ENCODE measurements at places on chromosomes 6 and 20.

DNA sequence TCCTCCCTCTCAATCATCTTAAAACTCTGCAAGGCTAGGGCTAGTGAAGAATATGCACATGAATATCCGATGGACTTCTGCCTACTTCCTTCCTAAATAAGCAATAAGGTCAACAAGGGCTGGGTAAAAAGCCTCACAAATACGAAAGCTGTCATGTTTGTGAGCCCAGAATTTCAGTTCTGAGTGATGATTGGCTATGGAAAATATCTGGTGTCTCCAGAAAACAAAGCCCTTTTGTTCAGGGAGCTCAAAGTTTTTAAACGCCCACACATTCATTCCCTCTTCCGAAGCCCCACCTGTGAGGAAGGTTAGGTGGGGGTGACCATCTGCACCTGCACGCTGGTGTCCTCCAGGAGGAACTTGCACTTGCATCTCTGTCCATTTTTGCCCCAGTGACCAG lies 126.9 kb upstream of the ARMC2 start:
- no peak for DNase-seq

DNA sequence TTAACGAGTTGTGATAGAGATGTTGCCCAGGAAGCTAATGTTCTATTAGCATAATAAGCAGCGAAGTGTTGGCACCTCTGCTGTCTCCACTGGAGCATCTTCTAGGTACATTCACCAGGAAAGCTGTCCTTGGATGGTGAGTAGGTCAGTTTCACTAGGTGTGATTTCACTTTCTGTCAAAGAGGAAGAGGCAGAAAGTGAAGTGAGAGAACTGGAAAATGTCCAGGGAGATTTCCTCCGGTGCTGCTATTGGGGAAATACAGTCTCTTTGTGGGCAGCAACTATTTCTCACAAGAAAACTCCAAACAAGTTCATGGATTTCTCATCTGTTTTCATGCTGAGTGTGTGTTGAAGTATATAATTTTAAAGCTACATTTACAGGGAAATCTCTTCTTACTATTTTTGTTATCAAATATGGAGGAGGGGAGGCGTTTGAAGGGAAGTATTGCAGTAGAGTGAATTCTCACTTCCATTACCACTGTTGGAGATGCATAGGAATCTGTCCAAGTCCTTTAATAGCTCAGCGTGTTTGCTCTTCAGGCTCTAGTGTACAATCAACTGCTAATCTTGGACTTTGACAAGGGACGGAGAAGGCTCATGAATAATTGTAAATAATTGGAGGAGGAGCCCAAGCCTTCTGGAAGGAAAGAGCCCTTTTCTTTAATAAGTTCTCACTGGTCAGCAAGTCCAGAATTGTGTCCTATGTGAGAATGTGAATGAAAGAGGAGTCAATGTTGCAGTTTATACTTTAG lies 16.1 kb upstream of the TSBP1 start:
- DNase-seq: no peak

DNA sequence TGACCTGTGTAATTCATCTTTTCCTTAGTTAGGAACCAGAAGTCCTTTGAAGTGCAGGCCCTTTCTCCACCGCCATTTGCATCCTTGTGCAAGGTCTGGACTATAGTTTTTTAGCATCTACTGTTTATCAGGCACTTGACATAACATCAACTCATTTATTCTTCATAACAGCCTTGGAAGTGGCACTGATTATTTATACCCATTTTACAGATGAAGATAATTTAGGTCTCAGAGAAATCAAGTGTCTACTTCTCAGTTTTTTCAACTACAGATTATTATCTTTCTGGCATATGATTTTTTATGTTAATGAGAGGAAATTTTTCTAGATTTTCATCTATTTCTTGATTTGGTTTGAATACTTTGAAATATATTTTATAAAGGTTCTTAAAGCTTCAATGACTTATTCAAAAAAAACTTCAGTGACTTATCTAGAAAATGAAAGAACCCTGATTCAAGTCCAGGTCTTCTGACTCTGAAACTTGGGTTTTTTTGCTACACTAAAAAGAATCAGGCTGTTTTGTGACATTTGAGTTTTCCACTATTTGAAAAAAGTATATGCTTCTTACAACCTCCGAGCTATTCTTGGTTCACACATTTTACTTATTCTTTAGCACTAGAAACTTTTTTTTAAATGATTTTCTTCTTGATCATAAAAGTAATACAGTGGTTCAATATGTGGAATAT lies 3.1 kb upstream of the UBE2J1 start:
- no peak for DNase-seq

GRCh38 chr20:24786646-24787045 lies 162.4 kb upstream of the CST7 start:
- no peak for DNase-seq

DNA sequence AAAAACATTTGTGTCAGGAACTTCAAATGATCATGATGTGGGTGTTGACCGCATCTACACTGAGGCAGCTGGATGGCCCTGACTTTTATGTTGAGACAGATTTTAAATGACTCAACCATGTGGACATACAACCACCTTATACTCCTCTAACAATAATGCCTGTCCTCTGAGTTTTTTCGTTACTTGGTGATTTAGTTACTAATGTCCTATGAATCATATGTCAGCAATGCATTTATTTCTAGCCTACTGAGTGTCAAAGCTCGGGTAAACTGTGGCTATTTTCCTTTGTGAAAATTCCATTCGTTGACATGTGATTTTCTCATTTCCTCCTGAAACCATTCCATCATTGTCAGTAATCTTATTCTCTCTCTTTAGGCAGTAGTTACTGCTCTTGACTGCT lies 38.9 kb upstream of the NKX2-4 start:
- DNase-seq: no peak

GRCh38 chr6:72035966-72036365 lies 149.6 kb downstream of the RIMS1 start:
- DNase-seq: no peak

- DNase-seq: no peak
These were observed 76.0 kb downstream of the EZR start for GRCh38 chr6:158743033-158743651.

GRCh38 chr6:145075425-145075824 lies 659.9 kb downstream of the EPM2A start:
- DNase-seq: no peak

GRCh38 chr6:97656236-97656635 lies 373.2 kb upstream of the MMS22L start:
- DNase-seq: no peak

- DNase-seq: no peak
These were observed 25.8 kb upstream of the TMEM217 start for GRCh38 chr6:37283671-37284151.

- DNase-seq: no peak
These were observed 30.4 kb downstream of the ELOVL2 start for GRCh38 chr6:11013721-11014070.

DNA sequence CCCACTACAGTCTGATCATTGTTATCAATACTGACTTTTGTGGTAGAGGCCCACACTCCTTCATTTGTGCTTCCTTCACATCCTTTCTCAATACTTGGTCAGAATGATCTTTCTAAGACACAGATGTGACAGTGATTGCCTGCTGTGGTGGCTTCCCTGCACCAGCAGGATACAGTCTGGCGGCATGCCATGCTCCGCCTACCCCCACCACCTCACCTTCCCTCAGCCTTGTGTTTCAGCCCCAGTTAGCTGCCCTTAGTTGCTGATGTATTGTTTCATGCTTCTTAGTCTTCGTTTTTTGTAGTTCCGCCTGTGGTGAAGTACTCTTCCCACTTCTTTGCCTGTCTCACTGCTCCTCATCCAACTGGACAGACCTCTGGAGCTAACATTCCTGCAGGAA lies 10.9 kb downstream of the LRRC1 start:
- DNase-seq: no peak

- DNase-seq: no peak
These were observed 15.5 kb downstream of the RARS2 start for GRCh38 chr6:87574237-87574804.

DNA sequence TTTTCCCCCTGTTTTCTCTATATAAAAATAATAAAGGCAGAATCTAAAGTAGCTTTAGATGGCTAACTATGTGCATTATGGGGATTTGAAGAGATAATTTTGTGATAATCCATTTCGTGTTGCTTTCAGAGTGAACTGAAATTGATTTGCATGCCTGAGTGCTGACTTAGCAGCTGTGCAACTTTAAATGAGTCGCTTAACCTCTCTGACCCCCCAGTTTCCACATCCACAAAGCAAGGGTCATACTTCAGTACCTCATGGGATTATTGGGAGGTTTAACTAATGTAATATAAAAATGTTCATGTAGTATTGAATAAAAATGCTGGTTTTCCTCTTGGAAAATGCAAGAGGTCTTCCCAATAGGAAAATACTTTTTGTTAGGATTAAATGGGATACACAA lies 63.8 kb upstream of the FABP7 start:
- DNase-seq: no peak

DNA sequence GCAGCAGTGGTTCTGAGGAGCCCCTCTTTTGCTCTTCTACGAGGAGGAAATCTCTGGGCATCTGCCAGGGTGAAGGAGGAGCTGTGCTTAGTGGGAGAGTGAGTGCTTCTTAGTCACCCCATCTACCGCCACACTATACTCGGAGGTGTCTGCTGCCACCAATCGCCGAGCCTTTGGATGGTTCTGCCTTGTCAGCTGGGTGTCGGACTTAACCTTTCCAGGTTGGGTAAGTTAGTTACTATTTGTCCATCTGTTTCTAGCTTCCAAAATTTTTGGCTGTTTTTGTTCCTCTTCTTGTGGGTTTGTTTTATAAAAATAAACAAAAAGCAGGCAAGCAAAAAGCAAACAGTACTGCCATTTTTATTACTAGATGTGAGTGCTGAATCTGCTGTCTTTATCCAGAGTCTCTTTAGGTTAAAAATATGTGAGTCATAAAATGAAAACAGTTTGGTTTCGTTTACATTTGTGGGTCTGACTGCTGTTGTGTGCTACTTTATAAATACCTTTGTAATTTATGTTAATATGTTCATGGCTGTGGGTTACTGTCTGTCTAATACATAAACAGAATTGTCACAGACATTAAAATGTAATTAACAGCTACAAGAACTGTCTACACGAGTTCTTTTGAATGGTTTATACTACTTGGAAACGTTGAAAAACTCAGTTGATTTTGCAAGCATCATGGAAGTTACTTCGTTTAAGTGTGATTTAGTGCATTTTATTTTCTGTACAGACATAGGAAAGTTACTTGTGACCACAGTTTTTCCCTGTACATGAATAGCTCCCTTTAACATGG lies 89.2 kb downstream of the ARID1B start:
- DNase-seq: no peak

DNA sequence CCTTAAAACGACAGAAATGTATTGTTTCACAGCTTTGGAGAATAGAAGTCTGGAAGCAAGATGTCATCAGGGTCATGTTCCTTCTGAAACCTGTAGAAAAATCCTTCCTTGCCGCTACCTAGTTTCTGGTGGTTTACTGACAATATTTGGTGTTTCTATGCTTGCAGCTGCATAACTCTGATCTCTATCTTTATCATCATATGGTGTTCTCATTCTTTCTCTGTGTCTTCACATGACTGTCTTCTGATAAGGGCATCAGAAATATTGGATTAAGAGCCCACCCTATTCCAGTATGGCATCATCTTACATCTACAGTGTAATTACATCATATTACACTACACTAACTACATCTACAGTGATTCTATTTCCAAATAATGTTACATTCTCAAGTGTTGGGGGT lies 148.0 kb downstream of the MANEA start:
- no peak for DNase-seq

DNA sequence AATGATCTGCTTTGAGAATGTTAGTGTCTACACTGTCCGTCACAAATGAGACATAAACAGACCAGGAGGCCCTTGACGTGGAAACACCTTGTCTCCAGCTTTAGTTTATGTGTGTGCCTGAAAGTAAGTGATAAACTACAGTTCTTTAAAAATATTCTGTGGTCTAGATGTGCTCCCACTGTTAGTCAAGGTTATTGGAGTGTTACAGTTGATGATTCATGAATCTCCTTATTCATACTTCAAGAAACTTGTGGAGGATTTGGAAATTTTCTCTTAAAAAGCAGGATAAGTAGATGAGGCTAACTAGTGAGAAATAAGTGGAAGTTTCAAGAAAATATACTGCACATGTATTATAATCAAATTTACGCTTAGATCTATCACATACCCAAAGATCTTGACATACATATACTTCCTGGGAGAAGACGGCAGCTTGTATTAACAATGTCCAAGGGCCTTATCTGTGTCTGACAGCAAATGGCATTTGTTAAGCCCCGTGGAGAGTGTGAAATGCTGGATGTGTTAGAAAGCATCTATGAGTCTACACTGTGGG lies 90.5 kb upstream of the MBOAT1 start:
- no peak for DNase-seq

GRCh38 chr6:56570413-56571359 lies 72.0 kb downstream of the DST start:
- DNase-seq: peak; percentile 10

DNA sequence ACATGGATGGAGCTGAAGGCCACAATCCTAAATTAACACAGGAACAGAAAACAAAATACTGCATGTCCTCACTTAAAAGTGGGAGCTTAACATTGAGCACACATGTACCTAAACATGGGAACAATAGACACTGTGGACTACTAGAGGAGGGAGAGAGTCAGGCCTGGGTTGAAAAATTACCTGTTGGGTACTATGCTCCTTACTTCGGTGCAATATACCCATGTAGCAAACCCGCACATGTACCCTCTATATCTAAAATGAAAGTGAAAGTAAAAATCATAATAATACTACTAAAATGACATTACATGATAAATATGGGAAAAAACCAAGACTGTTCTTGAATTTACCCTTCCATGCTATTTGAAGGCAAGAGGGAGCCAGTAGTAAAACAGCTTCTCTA lies 1273.8 kb upstream of the ADGRB3 start:
- no peak for DNase-seq

GRCh38 chr6:41560431-41561192 lies 14.4 kb downstream of the FOXP4 start:
- DNase-seq: no peak

GRCh38 chr6:81293896-81294295 lies 458.6 kb downstream of the TENT5A start:
- no peak for DNase-seq

DNA sequence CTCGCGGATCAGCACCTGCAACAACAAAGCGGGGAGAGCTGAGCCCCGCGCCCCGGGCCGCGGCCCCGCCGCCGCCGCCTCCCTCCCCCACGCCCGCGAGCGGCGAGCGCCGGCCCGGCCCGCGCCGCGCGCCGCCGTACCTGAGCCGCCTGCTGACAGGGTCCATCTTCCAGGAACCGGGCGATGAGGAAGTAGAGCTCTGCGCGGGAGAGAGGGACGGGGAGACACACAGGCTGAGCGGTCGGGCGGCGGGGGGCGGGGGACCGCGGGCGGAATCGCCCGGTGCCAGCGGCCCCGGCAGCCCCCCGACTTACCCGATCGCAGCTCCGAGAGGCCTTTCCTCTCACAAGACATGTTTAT lies 359 bp downstream of the PHIP start:
- DNase-seq: no peak

DNA sequence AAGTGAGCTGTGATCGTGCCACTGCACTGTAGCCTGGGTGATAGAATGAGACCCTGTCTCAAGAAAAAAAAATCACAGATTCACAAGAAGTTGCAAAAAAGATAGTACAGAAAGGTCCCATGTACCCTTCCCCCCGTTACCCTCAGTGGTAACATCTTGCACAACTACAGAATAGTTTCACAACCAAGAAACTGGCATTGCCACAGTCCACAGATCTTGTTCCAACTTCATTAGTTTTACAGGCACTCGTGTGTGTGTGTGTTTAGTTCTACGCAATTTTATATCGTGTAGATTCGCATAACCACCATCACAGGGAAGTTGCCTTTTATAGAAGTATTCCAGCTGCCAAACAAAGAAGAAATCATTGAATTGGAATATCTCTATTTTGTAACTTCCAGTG lies 19.1 kb downstream of the SPATA2 start:
- DNase-seq: no peak

- no peak for DNase-seq
These were observed 43.9 kb upstream of the DEK start for GRCh38 chr6:18308070-18308735.

All from NCI-H1436 treated with DMSO at 0.1 percent for 48 hours (cell line).